ENCODE measurements at places on chromosomes 3 and 15. TPM values are rescaled to one million over a fixed set of nuclear protein-coding genes. Genes with fewer than 3 reads are reported as not detected.

GOLGA8M gene
- not detected for total RNA-seq

DNA sequence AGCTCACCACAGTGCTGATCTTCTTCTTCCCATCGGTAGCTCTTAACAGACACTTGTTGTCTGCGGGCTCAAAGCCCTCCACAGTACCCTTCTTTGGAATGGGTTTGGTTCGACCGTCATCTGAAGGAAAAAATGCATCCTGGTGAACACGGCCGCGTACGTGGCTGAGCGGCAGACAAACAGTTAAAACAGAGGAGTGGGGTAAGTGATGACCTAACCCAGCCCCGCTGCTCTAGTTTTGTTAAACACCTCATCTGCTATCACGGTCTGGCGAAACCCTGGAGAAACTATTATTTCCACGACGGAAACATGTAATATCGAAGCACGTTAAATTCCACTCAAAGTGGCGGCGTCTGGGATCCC is 725 bp downstream of the SRP14 start:
- no peak for DNase-seq

DNA sequence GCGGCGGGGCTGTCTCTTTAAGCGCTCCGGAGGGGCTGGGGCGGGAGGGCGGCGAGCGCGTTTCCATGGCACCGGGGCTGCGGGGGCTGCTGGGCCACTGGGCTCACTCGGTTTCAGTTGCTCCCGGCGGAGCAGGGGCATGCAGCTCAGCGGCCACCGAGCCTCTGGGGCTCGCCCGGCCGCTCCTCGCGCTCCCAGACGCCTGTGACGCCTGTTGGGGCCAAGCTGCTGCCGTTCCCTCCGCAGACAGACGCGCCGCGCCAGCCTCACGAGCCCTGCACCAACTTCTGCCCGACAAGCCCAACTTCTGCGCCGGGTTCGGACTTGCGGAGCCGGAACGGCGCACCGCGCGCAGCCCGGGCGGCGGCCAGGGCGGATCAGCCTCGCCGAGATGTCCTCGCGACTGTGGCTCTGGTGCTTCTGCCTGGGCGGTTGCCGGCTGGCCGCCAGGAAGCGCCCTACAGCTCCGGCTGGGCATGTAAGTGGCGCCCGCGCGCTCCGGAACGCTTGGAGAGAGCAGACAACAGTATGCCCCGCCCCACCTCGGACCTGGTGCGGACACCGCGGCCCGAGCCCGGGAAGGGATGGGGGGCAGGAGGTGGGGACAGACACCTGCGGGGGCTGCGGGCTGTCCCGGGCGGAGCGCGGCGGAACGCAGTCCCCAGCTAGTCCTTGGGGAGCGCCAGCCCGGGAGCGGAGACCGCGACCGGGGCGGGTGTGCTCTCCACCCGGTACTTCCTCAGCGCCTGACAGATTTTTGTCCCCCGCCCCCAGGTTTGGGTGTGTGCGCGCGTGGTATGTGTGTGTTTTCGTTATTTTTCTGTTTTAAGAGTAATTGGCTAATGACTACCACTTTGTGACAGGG is 154.1 kb upstream of the GOLIM4 start:
- peak; percentile 88 for DNase-seq

DNA sequence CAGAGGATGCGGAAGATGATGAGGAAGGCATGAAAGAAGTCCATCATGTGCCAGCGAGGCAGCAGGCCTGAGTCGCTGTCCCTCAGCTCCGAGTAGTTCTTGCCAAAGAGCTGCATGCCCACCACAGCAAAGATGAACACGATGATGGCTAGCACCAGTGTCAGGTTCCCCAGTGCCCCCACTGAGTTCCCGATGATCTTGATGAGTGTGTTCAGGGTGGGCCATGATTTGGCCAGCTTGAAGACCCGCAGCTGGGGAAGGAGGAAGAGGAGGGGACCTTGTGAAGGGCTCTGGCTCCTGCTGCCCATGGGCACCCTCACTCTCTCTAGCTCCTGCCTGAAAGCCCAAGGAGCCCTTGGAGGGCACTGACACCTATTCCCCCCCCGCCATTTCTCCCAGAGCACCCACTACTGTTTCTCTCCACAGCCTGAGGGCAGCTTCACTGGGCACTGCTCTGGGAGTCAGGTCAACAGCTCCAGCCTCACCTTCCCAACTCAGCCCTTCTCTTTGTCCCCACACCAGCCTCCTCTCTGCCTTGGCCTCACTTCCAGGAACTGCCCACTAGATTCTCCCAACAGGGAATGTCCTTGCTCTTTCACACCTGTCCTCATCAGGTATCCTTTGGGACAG is 63.6 kb downstream of the SCN5A start:
- DNase-seq: no peak

- DNase-seq: no peak
These were observed 124.8 kb downstream of the EEFSEC start for GRCh38 chr3:128278130-128278529.

DNA sequence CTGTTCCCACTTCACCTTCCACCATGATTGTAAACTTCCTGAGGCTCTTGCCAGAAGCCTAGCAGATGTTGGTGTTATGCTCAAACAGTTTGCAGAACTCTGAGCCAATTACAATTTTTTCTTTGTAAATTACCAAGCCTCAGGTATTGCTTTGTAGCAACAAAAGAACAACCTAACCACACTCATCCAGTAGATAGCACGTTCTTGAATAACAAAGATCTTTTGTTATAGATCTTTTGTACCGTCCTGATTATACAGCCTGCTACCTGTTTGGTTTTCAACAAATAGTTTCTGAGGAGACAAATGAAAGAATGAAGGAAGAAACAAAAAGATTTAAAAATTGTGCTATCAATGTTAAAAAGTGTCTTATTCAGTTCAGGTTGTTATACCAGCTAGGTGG is 474.7 kb upstream of the ALCAM start:
- no peak for DNase-seq

DNA sequence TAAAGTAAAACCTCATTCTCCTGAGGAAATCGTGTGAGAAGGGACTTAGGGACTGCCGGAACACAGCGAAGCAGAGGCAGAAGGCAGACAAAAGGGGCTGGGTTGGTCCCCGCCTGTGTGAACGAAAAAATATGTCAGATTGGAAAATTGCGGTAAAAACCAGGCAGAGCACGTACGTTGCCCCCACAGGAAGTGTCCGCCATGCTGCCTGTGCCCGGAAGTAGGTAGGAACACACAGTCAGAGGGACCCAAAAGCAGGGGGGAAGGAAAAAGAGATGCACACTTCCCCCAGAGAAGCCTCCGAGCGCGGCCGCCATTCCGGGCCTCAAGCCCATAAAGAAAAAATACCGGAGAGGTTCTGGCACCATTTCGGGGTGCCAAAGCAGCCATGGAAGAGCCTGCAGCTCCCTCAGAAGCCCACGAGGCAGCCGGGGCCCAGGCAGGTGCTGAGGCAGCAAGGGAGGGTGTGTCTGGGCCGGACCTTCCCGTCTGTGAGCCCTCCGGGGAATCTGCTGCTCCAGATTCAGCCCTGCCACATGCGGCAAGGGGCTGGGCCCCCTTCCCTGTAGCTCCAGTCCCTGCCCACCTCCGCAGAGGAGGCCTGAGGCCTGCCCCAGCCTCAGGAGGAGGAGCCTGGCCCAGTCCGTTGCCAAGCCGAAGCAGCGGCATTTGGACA is at the start of gene MKRN3:
Gene MKRN3 (plus strand): TSS at position 280 of the 676 bp plus-strand sequence. CDS start 109 bp downstream, at position 389.
- DNase-seq: peak; percentile 91
